Placental epithelial cell (primary cell): ENCODE measurements at places on chromosomes 6 and 20. TPM values are rescaled to one million over a fixed set of nuclear protein-coding genes. Genes with fewer than 3 reads are reported as not detected.

PRICKLE4 gene
- total RNA-seq = 0.65 and 5.5 TPM in 2 replicates

MAP7 gene
- total RNA-seq = 15.3 and 15.9 TPM in 2 replicates

NHLRC1 gene
- total RNA-seq = 3.1 and 3.9 TPM in 2 replicates

CNBD2 gene
- total RNA-seq = 3.5 and 4.3 TPM in 2 replicates

C20orf204 gene
- 1.6 and 2.0 TPM in 2 replicates for total RNA-seq

DLL1 gene
- total RNA-seq = under 0.01 TPM in 1 of 2 replicates, not detected in the other

SNX14 gene
- total RNA-seq = 99.3 and 110 TPM in 2 replicates

RAET1L gene
- total RNA-seq = 0.22 TPM in 1 of 2 replicates, not detected in the other

SNTA1 gene
- total RNA-seq = 7.1 and 17.2 TPM in 2 replicates

SF3B5 gene
- total RNA-seq = 86.0 and 144 TPM in 2 replicates

BANF2 gene
- total RNA-seq = not detected in 2 replicates

MYLK4 gene
- total RNA-seq = 1.3 and 1.6 TPM in 2 replicates

PKIB gene
- 1.4 and 2.4 TPM in 2 replicates for total RNA-seq
